NCI-H2107 (cell line): ENCODE measurements at places on chromosomes 2 and 18.

DNA sequence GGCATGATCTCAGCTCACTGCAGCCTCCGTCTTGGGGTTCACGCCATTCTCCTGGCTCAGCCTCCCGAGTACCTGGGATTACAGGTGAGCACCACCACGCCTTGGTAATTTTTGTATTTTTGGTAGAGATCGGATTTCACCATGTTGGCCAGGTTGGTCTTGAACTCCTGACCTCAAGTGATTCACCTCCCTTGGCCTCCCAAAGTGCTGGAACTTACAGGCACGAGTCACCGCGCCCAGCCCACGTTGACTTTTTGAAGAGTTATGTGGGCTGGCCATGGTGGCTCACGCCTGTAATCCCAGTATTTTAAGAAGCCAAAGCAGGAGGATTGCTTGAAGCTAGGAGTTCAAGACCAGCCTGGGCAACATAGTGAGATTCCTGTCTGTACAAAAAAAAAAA is 20.8 kb downstream of the CCL20 start:
- DNase-seq: no peak

GRCh38 chr2:207881902-207882301 is 112.2 kb upstream of the FZD5 start:
- DNase-seq: no peak

- DNase-seq: no peak
Measured at GRCh38 chr18:46715062-46715461, 41.8 kb downstream of the ST8SIA5 start.

DNA sequence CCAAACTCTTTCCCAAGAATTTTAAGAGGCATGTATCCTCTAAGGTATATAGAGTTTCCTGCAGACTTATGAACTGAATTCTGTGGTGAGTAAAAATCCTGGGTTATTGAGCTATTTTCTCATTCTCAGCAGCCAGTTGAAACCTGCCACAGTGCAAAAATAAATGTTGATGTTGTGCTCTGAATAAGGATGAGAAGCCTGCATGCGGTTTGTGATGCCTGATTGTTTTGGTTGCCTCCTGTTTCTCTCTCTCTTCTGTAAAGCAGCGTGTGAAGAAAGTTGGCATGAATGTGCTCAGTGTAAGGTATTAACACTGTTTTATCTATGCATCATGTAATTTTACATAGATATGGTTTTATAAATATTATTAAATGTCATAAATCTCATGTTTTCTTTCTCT is 452.6 kb downstream of the CDH2 start:
- DNase-seq: no peak

DNA sequence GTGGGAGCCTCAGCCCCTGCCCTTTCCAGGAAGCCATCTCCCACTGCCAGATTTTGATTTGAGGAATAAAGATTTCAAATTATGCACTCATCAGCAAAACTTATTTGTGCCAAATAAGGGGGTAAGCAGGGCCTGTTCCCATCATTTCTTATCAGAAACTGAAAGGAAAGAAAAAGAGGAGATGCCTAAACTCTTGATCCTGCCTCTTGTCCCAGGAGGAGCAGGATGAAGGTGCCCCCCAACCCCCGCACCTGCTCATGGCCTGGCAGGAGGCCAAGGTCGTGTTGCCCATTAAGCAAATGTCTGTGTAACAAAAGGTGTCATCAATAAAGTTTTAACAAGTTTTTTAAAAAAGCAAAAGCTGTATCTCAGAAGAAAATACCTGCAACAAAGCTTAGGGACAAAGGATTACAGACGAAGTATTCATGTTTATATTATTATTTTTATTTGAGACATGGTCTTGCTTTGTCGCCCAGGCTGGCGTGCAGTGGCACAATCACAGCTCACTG is 80.0 kb downstream of the INPP5D start:
- DNase-seq: no peak

GRCh38 chr2:48189552-48190228 is 283.4 kb upstream of the FBXO11 start:
- no peak for DNase-seq

DNA sequence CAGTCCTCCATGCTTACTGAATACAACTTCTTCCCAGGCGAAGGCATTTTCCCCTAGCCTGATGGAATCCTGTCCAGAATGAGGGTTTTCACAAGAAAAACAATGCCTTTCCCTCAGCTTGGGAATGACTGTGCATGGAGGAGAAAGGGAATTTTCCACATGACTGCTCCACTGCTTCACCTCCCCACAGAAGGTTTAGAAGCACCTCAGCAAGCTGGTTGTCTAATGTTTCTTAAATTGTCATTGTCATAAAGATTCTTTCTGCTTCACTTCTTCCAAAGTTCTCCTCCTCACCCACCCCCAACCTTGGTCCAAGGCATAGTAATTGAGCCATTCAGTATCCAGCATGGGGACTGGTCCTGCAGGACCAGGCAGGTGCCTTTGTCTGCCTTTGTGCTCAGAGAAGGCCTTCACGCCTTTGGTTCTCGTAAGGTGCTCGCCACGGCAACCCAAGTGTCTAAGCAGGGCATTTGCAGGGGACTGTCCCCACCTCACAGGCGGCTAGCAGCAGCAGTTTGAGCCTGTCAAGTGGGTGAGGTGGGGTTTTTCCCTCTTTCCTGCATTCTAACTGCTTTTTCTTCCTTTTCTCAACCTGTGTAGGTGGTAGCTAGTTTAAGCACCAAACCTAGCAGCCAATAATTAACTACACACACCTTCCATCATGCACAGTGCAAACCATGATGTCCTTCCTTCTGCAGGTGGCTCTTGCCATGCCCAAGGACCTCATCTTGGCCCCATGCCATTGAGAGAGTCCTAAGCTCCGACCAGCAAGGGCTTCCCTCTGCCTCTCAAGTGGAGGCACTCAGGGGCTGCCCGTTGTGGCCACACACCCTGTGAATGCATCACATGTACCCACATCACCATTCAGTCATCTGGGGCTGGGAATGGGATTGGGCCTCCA is 65.7 kb upstream of the BCL2L11 start:
- DNase-seq: no peak
